ENCODE measurements at places on chromosomes 6 and 20.

- DNase-seq = no peak
Observed at GRCh38 chr20:4073852-4074741, 58.7 kb upstream of the RNF24 start.

GRCh38 chr20:10576411-10577090 lies 97.2 kb downstream of the JAG1 start:
- DNase-seq = no peak

- DNase-seq = no peak
Observed at GRCh38 chr6:112279031-112279935, 24.9 kb upstream of the LAMA4 start.

- DNase-seq = no peak
Observed at GRCh38 chr6:56242346-56242745, 5.0 kb downstream of the COL21A1 start.

DNA sequence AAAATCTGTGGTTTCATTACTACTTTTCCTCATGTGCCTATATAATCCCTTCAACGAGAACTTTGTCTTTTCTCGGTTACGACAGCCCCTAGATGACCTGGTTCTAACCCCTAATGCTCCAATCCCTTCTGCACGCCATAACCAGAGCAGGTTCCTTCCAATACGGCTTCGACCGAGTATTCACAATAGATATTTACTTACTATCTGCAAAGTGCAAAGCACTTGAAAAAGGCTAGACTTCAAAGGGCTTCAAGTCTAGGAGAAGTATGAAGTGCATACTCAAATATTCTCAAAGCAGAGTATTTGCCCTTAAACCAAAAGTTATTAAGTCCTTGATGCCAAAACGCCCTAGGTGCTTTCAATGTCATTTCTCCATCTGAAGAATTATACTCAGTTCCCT lies 63.4 kb upstream of the NHSL1 start:
- no peak for DNase-seq

DNA sequence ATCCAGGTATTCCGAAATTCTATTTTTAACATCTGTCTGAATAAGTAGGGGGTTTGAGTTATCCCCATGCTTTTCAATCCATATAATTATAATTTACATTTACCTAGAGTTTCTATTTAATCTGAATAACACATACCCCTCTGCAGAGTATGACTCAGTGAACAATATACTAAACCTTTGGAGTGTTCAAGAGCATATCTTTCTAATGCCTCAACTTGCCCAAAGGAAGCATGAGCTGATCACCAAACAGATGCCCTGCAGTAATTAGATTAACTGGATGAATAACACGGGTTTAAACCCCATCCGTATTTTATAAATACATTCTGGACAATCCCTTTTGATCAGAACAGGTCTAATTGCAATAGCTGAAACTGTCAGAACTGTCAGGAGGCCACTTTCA lies 897.1 kb downstream of the TFAP2A start:
- DNase-seq = no peak

- DNase-seq = no peak
Observed at GRCh38 chr20:49452011-49452482, 30.4 kb downstream of the KCNB1 start.

DNA sequence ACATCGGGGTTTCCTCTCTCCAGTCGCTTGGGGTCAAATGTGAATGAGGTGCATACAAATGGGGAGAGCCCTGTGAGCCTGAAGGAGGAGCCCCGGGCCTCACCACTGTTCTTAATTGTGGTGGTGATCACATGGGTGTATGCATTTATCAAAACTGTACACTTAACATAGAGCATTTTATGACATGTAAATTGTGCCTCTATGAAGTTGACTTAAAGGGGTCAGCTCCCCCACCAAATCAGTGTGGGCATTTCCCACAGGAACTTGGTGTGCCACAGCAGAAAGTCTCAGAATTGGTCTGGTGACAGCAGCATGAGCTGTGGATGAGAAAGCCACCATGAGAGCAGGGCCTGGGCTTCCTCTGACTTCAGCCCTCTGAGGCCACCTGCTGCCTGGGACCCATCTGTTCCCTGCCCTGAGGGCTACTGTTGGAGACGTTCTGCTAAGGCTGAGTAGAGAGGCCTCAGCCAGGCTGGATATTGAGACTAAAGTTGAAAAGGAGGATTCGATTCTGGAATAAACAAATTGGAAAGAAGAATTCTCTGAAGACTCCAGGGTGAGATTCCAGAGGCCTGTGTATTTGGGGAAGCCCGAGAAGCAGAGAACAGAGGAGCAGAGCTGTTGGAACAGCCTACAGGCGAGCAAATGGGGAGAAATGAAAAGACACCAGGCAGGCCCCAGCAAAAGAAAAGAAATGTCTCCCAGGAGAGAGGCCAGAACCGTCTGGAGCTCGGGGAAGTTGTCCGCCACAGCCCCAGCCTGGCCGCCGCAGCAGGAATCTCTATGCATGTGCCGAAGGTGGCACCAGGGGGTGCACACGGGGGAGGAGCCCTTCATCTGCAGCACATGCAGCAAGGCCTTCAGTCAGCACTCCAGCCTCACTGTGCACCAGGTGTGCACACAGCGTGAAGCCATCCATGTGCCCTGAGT lies 37.6 kb upstream of the XRN2 start:
- no peak for DNase-seq

DNA sequence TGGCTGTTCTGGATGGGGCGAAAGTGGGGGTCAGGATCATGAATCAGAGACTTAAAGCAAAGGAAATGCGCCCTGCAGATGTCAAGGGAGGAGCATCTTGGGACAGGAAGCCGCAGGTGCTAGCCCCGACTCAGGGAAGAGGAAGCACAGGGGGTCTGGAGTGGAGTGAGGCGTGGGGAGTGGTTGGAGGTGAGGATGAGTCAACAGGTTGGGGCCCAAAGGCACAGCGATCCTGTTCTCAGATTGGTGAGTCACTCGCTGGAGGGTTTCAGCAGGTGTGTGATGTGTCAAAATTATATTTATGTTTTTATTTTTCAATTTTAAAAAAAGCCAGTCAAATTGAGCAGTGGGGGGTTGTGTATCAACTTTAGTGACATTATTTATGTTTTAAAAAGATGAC lies 19.0 kb downstream of the PACSIN1 start:
- DNase-seq = peak; percentile 94

DNA sequence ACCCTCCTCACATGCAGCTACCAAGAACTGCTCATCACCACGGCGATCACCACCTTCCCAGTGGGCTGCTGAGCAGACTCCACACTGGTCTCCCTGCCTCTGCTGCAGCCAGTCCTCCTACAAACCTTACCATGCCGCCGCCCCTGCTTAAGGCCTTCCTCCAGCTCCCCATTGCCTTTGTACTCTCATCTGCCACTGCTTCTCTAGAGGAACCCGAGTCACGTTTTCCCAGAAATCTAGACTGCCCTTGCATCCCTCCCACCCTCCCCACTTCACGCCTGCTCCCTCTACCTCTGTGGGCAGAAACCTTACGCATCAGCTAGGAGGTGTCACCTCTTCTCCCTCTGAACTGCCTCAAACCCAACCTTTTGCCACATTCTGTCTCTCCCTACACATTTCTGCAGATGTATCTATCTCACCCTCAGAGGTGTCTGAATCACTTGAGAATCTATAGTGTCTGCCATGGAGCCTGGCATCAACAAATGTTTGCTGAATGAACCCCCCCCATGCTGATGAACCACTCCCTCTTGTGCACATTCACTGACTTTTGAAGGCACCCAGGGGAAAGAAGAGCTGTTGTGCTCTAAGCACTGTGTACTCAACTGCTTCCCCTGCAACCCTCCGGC lies 4.3 kb downstream of the E2F1 start:
- DNase-seq = no peak

- DNase-seq = peak; percentile 35
Observed at GRCh38 chr6:97240222-97240621, 42.8 kb downstream of the MMS22L start.

DNA sequence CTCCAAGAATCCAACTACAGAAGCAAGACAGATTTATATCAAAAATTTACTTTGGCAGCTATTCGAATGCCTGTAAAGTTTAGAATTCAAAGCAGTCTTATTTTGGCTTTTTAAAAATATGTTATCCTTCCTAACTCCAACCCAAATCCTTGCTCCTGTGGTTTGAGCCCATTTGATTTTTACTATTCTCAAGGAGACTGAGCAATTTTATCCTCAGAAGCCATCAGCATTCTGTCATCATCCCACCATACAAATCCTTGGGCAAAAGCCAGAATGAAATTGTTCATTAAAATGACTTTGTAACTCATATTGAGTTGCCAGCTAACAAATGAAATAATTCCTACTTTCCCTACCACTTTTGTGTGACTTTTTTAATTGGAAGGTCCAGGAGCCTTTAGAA lies 392.8 kb downstream of the ADGRB3 start:
- DNase-seq = no peak

GRCh38 chr6:113586413-113587077 lies 270.6 kb upstream of the MARCKS start:
- DNase-seq = no peak

GRCh38 chr6:25472306-25472705 lies 179.7 kb upstream of the SCGN start:
- DNase-seq = no peak

DNA sequence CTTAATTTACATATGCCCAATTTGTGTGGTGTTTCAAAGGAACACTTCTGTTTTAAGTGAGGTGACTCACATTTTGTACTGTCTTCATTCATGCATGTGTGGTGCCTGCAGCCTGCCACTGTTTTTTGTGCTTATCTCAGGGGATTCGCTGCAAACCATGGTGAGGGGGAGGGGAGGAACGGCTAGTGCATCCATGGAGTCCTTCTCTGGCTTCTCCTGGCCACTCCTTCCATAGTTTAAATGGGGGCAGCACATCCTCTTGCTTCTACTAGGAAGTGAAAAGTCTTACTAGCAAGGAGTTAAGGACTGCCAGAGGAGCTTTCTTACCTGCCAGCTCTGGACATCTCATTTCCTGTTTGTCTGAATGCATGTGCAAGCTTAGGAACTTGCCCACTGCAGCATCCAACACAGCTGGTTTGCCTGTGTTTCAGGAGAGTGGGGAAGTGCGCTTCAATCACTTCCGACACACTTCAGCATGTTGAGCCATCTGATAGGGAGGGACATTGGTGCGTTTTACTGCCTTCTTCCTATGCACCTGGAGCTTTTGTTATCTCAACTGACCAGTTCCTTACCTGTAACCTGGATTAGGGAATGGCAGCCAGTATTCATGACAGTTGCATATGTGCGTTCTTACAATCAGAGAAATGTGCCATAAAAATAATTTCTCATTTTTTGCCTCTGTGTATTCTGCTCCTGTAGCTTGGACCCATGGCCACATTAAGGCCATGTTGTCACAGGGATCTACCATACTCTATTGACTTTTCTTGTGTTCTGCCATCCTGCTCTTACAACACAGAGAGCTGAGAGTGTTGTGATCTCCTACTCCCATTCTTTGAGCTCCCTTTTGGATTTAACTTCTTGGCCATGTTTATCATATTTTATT lies 211.3 kb downstream of the ARID1B start:
- no peak for DNase-seq

- DNase-seq = no peak
Observed at GRCh38 chr20:33239979-33240736, 4.4 kb downstream of the BPIFA1 start.

DNA sequence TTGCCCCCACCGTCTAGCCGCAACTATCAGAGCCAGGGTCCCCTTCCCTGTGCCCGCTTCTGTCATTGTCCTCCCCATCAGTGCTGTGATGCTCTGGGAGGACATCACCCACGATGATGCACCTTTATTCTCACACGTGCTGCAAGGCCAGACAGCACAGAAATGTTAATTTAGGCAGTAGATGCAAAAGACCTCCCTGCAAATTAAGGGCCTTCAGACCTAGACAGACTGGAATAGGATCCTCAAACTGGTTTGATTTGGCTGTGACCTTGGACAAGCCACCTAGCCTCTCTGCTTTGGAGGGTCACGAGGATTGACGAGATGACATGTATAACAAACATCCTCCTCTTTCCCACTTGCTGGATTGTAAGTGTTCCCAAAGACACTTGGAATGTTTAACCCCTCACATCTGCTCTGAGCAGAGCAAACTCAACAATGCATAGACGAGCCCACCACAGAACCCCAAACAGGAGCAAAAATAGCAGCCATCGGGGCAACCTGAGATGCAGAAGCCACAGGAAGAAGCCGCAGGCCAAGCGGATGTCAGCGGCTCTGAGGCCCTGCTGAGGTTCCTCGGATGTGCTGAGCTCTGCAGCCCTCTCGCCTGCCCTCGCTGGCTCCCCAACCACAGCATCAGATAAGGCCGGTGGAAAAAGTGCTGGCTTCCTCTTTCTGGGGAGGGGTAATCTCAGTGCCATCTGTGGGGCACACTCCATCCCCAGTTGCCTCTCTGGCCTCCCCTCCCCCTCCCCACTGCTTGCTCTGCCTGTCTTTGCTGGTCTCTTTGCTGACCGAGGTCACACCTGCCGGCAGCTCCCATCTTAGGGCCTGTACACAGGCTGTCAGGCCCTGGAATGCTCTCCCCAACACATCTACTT lies 35.3 kb downstream of the TOX2 start:
- peak; percentile 59 for DNase-seq

DNA sequence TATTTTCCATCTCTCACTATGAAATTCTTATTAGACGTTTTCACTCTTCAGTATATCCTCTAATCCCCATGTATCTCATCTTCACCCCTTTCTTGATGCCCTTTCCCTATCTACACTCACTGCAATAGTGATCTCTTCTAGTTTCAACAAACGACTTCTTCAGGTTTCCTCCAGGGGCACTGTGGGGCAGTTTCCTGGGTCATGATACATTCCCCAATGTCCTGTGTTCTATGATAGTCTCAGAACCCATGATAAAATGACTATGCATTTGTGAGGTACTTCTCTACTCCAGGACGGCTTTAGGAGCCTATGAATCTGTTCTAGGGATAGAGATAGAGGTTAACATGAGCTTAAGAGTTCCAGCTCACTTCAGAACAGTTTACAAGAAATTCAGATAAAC lies 183.3 kb downstream of the FOXC1 start:
- no peak for DNase-seq

DNA sequence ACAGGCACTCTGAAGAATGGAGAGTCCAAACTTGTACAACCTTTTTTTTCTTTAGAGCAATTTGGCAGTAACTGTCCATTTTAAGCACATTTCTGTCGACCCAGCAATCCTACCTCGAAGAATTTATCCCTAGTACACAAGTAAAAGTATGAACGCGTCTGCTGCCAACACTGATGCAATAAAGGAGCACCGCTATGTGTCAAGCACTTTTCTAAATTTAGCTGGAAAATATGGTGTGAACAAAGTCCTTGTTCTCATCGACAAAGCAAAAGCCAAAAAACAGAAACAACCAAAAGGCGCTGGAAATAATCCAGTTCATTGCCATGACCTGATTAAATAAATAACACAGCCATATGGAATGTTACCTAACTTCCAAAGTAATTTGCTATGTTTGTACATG lies 1.1 kb downstream of the DPM1 start:
- DNase-seq = no peak
